Breast epithelium (tissue), 4 donors: ENCODE measurements at places on chromosomes 4 and X. TPM values are rescaled to one million over a fixed set of nuclear protein-coding genes. Genes with fewer than 3 reads are reported as not detected.
A peak's percentile ranks its signal among the peaks of the same experiment; 100 is the strongest.

EFNB1 gene
- total RNA-seq, result 41.4 TPM

- no peak for DNase-seq
- no peaks in the 10 kb centered on the region for H3K27me3 ChIP-seq
- no peak overlapping the region for H3K27ac ChIP-seq
- H3K4me1 ChIP-seq, result no peaks in the 10 kb centered on the region
- H3K36me3 ChIP-seq, result no peaks in the 10 kb centered on the region
- H3K4me3 ChIP-seq, result no peak overlapping the region
These were observed 329.3 kb upstream of the NOCT start for GRCh38 chr4:138686106-138686835.

- no peaks in the 10 kb centered on the region for H3K4me1 ChIP-seq
- no peaks in the 10 kb centered on the region for H3K27me3 ChIP-seq
- no peak overlapping the region for H3K27ac ChIP-seq
- H3K4me3 ChIP-seq, result no peak overlapping the region
- no peaks in the 10 kb centered on the region for H3K36me3 ChIP-seq
- no peak for DNase-seq
These were observed 39.6 kb downstream of the RPS6KA3 start for GRCh38 chrX:20227116-20227515.

DNA sequence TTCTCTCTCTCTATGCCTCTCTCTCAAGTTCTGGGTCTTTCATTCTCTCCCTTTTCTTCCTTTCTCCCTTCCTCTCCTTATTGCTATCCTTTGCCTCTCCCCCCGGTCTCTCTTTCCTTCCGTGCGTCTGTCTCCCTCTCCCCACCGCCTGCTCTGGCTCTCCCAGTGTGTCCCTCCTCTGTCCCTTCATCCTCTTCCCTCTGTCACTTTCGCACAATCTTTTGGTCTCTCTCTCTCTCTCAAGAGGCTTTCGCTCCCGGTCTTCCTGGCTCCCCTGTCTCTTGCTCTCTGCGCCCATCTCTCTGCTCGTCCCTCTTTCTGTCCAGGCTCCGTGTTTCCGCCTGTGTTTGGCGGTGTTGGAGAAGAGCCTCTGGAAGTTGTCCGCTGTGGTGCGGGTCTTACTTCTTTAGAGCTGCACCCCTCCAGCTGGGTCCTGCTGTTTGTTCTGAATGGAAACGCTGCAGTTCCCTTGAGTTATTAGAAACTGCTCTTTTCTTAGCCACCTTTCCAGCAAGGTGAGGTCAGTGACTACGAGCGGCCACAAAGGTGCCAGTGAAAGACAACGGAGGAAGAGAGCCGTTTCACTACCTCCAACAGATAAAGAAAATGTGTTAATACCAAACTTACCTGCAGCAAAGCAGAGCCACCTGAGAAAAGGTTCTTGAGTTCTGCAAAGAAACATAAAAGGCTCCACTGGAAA lies 1.1 kb downstream of the BMPR1B start:
- H3K4me1 ChIP-seq, result no peaks in the 10 kb centered on the region
- H3K36me3 ChIP-seq, result no peaks in the 10 kb centered on the region
- no peak for DNase-seq
- no peak overlapping the region for H3K27ac ChIP-seq
- peak overlapping the region; percentile 63 for H3K4me3 ChIP-seq
- H3K27me3 ChIP-seq, result no peaks in the 10 kb centered on the region

GRCh38 chrX:69021141-69021960 lies 143.9 kb downstream of the PJA1 start:
- H3K4me3 ChIP-seq, result no peak overlapping the region
- no peak overlapping the region for H3K27ac ChIP-seq
- no peaks in the 10 kb centered on the region for H3K4me1 ChIP-seq
- DNase-seq, result no peak
- peaks cover 62% of the 10 kb centered on the region for H3K27me3 ChIP-seq

MAGEE1 gene
- 2.8 TPM for total RNA-seq

GRCh38 chr4:182923366-182923765 lies 6.2 kb upstream of the DCTD start:
- H3K4me3 ChIP-seq, result no peak overlapping the region
- no peaks in the 10 kb centered on the region for H3K4me1 ChIP-seq
- no peak overlapping the region for H3K27ac ChIP-seq
- H3K36me3 ChIP-seq, result no peaks in the 10 kb centered on the region
- no peaks in the 10 kb centered on the region for H3K27me3 ChIP-seq

- H3K36me3 ChIP-seq, result no peaks in the 10 kb centered on the region
- no peaks in the 10 kb centered on the region for H3K27me3 ChIP-seq
- no peak overlapping the region for H3K27ac ChIP-seq
- H3K4me1 ChIP-seq, result no peaks in the 10 kb centered on the region
- H3K4me3 ChIP-seq, result no peak overlapping the region
These were observed 547.5 kb downstream of the NLGN4X start for GRCh38 chrX:5681159-5681558.

GRCh38 chrX:23656091-23656490 lies 11.2 kb upstream of the PRDX4 start:
- H3K36me3 ChIP-seq, result no peaks in the 10 kb centered on the region
- no peak overlapping the region for H3K27ac ChIP-seq
- H3K27me3 ChIP-seq, result peaks cover 28% of the 10 kb centered on the region
- no peak overlapping the region for H3K4me3 ChIP-seq

GRCh38 chr4:182808673-182809416 lies 108.3 kb downstream of the DCTD start:
- no peaks in the 10 kb centered on the region for H3K4me1 ChIP-seq
- H3K27ac ChIP-seq, result no peak overlapping the region
- no peaks in the 10 kb centered on the region for H3K36me3 ChIP-seq

DCAF12L2 gene
- 0.29 TPM for total RNA-seq

S100P gene
- 0.98 TPM for total RNA-seq

UGT2A2 gene
- total RNA-seq, result not detected

GRCh38 chr4:100907465-100908454 lies 389.9 kb upstream of the EMCN start:
- H3K27me3 ChIP-seq, result no peaks in the 10 kb centered on the region
- H3K27ac ChIP-seq, result peak overlapping the region; percentile 23
- no peak overlapping the region for H3K4me3 ChIP-seq
- H3K36me3 ChIP-seq, result no peaks in the 10 kb centered on the region
